ENCODE measurements at places on chromosomes 1 and 21.

DNA sequence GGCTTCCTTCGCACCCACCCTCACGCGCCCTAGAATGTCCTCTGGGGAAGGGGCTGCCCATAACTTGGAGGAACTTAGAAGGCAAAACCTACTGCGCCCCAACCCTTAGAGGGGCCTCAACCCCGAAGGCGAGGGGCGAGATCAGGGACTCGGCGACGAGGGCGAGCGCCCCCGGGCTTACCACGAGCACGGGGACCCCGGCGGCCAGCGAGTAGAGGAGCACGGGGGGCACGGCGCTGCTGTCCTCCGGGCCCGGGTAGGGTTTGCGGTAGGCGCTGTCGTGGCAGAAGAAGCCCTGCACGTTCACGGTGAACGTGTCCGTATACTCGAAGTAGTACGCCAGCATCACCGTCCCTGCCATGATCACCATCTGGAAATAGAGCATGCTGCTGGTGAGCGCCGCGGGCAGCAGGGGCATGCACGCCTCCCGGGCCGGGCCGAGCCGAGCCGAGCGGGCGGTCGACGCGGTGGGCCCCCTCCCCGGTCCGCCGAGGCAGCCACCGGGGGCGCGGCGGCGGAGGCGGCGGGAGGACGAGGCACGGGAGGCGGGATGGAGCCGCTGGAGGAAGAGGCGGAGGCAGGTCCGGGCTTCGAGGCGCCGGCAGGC, 304 bp downstream of the PLPPR5 start:
- DNase-seq: no peak

DNA sequence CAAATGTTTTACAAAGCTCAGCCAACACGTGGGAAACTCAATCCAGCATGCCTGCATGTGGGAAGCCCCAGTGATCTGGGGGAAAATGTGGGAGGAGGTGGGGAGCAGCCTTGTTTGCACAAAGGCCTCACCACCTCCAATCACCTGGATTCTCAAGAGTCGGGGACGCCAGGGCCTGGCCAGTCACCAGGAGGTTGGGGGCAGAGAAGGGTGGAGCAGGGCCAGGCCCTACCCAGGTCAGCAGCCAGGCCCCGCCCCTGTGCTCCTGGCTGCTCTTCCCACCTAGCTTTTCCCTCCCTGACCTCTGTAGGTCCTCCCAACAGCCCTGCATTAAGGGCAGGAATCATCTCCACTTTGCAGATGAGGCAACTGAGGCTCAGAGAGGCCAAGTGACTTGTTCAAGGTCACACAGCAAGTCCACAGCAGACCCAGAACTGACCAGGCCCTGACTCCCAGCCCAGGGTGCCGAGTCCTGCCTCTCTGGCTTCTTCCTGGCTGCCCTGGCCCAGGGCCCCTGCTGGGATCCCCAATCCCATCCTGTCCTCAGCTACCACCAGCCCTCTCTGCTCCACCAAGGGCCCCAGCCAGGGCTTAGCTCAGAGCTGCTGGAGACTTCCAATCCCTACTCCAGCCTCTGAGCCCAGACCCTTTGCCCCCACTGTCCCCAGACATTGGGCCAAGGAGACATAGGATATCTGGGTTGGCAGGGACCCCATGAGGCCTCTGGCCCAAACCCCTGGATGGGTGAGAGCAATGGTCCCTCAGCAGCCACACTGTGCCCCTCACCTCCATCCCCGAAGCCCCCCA, 508.6 kb downstream of the PTPRU start:
- no peak for DNase-seq

- no peak for DNase-seq
Observed at GRCh38 chr1:154957091-154957657, 1.3 kb upstream of the PBXIP1 start.

- DNase-seq: no peak
Observed at GRCh38 chr1:35530168-35530567, 27.0 kb downstream of the KIAA0319L start.

DNA sequence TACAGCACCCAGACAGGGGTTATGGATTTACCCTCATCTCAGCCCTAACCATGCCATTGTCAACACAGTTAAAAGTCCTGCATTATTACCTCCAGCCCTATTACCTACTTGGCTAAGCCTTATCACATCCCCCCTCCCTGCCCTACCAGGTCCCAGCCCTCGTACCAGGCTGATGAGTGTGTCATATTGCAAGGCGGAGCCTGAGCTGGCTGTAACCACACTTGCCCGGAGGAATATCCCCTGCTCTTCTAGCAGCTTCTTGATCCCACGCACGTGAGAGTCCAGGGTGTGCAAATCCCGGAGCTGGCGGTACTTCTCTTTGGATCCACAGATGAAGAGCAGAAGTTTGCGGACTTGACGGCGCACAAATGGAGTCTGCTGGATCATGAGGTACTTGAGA, 87.4 kb downstream of the UBR4 start:
- DNase-seq: no peak

GRCh38 chr1:91731815-91732214, 154.1 kb downstream of the TGFBR3 start:
- peak; percentile 27 for DNase-seq

- no peak for DNase-seq
Observed at GRCh38 chr1:210696709-210697108, 368.0 kb downstream of the HHAT start.

DNA sequence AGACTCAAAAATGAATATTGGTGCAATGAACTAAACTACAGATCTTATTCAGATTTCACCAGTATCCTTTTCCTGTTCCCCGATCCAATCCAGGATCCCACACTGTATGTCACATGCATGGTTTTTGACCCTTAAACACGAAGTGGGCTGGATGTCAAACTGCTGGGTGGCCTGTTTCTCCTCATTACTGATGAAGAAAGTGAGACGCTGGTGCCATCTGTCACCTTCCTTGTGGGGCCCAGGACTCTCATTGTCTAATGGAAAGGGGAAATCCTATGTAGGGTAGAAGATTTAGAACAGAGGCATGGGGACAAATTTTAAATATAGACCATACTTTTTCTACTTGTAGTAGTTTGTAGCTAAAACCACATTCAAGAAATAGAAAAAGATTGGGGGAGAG, 56.2 kb downstream of the DISC1 start:
- no peak for DNase-seq

- no peak for DNase-seq
Observed at GRCh38 chr1:38029081-38029681, 16.6 kb downstream of the UTP11 start.

DNA sequence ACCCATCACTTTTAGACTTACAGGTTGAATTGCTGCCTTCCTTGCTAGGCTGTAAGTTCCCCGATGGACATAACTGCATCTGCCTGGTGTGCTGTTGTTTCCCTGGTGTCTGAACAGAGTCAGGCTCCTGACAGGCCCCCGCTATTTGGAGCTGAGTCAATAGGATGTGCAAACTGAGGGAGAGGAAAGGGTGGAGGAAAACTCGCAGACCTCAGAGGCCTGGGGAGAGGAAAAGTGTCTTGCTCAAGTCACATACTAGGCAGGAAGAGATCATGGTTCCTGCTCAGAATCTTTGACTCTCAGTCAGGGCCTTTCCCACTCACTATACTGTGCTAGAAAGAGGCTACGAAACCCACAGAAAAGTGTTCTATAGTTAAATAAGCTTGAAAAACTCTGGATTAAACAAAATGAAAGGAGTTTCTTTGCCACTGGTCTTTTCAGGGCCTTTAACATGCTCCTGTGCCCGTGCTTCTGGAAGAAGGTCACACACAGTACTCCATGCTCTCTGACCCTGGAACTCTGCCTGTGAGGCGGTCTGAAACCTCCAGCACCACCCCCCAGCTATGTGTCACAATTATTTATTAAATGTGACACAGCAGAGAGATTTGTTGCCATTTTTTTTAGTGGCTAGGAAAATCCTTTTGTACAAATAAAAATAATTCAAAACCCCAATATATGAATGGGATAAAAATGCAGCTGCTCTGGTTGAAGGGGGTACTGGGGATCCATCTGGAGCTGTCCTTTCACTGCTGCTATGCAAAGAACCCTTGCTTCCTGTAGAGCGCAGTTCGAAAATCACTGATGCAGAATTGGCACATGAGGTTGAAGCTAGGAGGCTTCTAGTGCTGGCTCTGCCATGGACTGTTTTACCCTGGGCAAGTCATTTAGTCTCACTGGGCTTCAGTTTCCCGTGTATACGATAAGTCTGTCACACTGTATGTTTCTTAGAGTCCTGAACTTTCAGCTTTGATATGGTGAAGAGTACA, 20.1 kb upstream of the CDCP2 start:
- DNase-seq: no peak

DNA sequence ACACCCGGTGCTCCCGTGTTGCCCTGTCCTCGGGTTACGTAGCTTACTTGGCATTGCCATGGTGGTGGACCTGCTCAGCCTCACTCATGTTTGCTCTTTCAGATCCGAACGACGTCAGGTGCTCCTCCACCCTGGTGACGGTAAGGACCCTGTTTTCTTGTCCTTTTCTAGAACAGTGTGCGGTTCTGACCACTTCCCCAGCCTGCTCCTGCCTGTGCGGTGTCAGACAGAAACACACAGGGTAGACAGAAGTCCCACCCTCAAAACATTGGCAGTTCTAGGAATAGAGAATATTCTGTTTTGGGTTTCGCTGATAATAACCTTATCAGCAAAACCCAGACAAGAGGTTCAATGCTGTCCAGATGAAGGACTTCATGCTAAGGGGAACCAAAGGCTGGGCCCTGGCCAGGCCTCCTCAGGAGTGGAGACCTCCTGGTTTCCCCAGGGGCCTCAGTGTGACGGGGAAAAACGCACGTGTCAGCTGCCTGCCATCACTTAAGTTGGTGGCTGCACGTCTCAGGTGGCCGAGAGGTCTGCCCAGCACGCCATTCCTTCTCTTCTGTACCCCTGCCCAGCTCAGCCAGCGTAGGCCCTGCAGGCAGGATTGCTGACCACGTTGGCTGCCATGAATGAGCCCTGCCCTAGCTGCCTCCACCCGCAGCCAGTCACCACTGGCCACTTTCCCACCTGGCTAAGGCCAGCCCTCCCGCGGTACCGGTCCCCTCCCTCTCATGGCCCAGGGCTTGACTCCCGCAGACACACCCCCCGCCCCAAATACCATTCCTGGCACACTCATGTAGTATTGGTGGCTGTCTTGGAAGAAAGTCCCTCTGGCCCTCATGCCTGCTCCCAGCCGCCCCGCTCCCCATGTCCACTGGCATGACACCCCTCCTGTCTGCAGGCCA, 33.6 kb downstream of the SLC37A1 start:
- DNase-seq: no peak

GRCh38 chr21:32929633-32930038, 96.1 kb upstream of the OLIG2 start:
- no peak for DNase-seq

DNA sequence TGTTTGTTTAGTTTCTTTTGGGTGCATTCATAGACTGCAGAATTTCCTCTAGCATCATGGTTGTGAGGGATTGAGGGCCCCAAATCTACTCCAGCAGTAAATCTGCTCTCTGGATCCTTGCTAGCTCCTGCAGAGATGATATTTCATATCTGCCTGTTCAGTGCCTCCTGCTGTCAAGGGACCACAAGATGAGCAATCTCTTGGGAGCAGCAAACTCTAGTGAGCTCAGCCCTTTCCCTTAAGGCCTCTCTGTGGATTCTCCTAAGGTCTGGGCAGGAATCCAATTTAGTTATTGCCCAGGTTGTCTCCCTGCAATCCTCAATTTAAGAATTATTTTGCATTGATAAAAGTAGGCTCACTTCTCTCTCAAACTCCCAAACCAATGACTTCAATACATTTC, 76.9 kb downstream of the RGS18 start:
- no peak for DNase-seq
